ENCODE measurements at places on chromosomes 12 and 14.

DNA sequence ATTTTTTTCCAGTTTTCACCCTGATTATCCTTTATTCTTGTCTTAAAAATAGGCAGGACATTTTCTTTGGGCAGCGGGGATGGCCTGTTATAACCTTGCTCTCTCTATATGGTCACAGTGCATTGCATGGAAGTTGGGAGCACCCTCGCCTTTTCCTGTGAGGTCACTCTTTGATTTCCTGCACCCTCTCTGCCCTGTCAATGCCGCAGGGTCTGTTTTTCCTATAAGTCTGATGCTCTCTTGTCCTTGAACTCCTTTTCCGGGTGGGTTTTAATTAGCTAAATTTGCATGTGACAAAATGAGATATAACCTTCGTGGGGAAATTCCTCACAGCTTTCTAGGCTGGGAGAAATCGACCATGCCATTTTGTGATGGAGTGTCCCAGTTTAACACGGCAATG, 194.3 kb downstream of the CACNA1C start:
- DNase-seq, result no peak

DNA sequence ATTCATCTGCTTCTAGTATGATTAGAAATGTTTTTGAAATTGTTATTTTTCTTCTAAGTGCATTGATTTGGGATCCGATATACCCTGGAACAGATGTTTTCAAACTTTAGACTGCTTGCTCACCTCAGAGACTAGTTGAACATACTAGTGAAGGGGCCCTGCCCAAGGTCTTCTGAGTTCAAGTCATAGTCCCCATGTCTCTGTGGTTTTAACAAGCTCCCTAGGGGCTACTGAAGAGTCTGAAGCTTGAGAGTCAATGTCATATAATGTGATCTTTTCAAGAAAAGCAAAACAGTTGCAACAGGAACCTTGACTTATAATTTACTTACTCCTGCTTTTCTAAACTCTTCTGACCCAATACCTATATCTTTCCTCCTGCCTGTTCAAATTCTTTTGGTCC, 7.5 kb upstream of the UBE2N start:
- DNase-seq, result no peak

DNA sequence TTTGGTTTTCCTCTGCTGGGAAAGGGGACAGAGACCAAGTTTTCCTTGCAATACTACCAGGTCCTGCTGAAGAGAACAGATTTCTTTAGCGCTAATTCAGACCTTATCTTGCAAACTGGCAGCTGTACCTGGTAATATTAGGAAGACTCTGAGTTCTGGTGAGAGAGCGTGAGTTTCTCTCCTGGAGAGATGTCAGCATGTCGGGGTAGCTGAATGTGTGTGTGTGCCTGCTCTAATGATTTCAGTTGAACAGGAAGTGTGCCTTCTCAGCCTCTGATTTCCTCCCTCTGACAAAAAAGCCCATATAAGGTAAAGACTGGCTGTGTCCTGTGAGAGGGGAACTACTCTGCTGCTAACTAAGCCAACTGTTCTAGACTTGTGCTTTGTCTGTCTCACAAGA, 10.3 kb upstream of the ERP27 start:
- no peak for DNase-seq

DNA sequence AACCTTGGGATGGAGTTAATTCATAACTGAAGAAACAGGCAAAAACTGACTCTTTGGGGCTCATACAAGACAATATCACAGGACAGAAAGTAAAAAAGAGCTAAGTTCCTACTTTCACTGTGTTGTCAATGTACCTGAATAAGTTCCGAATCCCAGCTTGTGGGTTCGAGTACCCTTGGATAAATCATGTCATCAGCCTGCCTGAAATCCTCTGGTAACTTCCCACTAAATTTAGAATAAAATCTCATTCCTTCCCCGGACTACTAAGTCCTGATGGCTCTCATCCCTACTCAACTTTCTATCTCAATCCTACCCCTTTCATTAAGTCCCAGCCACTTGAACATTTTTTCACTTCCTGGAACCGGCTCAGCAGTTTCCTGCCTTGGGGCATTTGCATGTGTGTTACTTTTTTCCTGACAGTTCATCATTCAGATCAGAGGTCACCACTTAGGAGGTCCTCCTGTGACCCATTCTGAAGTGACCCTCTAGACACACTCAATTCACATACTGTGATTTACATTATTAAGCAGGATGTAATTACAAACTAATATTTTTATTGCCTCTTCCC, 12.7 kb downstream of the ERP29 start:
- no peak for DNase-seq

DNA sequence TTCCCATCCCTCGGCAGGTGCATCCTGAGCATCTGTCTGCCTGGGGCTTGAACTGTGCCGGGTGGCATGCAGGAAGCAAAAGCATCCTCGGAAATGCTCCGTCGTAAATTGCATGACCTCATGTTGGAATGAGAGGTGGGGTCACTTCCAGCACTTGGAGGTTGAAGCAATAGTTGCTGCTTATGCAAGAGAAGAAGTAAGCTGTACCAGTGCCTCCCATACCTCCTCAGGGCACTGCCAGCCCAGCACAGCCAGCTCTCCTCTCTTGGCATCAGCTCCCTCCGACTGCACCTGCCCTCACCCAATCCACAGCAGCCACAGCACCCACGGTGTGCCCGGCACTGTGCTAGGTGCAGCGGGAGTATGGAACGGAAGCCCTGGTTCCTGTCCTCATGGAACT, 11.5 kb downstream of the TEAD4 start:
- no peak for DNase-seq

GRCh38 chr14:55581342-55581771, 1.4 kb downstream of the KTN1 start:
- no peak for DNase-seq

- DNase-seq, result no peak
Measured at GRCh38 chr12:95231190-95231589, 13.6 kb downstream of the VEZT start.

DNA sequence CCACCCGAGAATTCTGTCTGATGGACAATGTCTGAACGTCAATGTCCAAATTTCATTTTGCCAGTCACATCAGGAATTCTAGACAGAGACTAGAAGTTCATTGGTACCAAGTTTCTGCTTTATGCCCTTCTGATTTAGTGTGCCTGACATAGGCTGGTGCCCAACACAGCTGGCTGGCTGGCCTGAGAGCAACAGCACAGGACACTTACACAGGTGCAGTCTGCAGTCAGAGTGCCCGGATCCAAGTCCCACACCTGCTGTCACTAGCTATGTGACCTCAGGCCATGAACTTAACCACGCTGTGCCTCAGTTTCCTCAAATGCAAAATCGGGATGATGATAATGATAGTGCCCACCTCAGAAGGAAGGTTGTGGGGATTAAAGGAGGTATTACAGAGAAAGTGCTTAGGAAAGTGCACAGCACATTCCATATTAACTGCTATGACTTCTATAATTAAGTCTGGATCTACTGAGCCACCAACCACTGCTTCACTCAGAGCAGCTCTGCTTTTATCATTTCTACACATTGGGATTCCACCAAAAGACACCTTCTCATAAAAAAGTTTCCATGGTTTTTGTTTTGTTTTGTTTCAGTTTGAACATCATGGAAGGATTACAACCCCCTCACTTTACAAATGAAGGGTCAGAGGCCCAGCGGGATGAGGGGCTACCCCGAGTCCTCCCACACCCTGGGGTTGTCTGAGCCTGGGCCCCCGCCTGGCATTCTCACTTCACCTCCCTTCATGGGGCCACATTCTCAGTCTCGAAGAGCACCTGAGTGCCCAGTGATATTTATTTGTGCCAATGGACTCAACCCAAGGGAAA, 168.8 kb upstream of the BCL2L14 start:
- no peak for DNase-seq

- no peak for DNase-seq
Measured at GRCh38 chr14:101123618-101124510, 220.3 kb upstream of the RTL1 start.

- no peak for DNase-seq
Measured at GRCh38 chr12:74689071-74689655, 151.5 kb downstream of the ATXN7L3B start.

DNA sequence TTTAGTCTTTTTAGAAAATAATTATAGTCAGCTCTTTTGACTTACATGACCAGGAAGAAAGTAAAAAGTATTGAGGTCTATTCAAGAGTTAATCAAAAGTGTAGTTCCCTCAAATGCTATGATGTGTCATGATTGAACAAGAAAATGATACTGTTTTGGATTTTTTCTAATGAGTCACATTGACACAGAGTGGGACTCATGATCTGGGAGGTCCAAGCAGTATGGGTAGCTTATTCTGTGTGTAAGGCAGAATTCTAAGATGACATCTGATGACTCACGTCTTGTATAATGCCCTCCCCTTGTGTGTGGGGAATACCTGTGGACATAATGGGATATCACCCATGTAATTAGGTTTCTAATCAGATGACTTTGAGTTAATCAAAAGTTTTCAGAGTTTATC, 178.1 kb upstream of the DDHD1 start:
- no peak for DNase-seq

- DNase-seq, result no peak
Measured at GRCh38 chr12:93714382-93714781, 37.2 kb downstream of the CRADD start.

DNA sequence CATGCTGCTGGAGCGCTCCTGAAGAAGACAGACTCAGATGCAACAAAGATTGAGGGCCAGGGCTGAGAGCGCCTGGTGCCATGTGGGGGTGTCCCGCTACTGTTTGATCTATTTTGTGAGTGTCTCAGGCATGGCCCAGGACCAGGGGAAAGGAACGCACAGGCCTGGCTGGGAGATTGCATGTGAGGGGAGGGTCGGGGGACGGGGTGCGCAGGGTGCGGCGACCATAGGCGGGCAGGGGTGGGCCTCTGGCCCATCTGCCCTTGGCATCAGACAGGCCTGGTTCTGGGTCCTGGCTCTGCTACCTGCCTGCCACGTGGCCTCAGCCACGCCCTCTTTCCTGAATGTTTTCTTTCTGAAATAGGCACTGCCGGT, 47.5 kb downstream of the BEGAIN start:
- no peak for DNase-seq

DNA sequence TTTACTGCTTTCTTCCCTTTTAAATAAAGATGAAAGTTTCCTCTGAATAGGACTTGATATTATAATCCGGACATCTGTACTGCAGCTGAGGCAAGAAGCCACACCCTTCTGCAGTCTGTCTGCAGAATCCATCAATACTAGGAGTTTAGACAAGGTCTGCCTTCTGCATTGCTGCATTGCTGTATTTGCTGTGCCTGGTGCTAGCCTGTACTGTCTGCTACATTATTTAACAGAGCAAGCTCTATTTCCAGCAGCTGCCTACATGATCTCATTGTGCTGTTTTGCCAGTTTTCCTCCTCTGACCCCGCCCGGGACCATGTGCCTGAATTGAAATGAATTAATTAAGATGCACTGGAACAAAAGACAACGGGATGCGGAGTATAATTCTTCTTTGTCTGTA, 1.7 kb downstream of the TUBA1A start:
- DNase-seq, result peak; percentile 66

GRCh38 chr12:92503029-92503931, 199.5 kb upstream of the PLEKHG7 start:
- DNase-seq, result peak; percentile 47

DNA sequence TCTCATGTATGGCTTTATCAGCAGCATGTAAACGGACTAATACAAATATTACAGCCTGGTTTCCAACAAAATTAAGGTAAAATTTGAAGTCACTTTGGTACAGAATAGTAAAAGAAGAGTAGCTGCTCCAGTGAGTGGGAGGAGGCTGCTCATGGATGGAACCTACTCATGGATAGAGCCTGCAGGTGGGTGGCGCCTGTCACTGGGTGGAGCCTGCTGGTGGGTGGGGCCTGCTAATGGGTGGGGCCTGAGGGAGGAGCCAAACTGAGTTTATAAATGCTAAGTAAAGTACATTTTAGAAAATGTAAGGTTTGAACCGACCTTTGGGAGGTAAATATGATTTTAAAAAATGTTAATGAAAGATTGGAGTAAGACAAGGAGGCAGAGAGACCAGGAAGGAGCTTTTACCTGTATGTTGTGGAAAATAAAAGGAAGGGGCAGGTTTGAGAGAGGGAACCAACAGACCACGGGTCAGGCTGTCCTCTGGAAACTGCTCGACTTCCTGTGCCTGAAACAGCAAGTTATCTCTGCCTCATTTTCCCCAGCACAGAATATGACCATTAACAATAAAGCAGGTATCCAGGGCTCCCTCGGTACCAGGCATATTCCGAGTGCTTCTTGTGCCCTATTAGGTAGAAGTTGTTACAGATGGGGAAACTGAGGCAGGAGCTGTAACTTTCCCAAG, 55.9 kb upstream of the SEL1L start:
- no peak for DNase-seq

- DNase-seq, result no peak
Measured at GRCh38 chr14:69079188-69079742, 73.7 kb downstream of the DCAF5 start.

DNA sequence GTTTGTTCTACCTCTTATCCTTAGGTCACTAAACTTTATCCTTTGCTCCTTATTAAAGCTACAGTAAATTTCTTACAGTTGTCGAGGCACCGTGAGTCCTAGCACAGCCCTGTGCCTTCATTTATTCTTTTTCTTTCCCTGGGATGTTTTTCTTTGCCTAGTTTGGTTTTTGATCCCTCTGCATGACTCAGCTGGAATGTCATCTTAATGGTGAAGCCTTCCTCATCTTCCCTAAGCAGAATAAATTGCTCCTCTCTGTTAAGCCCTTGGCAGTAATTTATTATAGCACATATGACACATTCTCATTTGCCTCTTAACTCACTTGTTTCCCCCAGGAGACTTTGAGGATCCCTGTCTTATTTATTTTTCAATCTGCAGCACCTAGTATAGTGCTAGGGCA, 16.6 kb downstream of the ACTR10 start:
- no peak for DNase-seq

- peak; percentile 51 for DNase-seq
Measured at GRCh38 chr14:76908834-76909233, 82.6 kb downstream of the LRRC74A start.

DNA sequence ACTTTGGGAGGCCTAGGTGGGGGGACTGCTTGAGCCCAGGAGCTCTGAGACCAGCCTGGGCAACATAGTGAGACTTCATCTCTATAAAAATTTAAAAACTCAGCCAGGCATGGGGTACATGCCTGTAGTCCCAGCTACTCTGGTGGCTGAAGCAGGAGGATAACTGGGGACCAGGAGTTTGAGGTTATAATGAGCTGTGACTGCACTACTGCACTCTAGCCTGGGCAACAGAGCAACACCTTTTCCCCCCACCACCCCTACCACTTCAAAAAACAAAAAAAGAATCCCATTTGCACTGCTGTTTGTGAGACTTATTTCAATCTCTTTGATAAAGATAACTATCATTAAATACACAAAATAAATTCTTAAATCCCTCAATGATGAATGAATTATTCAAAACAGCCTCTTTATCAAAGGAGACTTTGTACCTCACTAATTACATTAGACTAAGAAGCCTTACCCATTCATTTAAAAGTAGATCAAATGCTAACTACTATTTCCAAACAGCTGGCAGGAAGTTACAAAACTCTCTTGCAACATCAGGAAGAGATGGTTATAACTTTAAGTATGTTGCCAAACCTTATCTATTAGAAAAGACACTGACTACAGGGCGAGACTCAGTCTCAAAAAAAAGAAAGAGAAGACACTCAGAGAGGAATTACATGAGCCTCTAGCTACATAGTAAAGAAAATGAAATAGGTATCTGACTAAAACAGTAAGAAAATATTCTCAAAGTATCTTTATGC, 14.7 kb downstream of the BLTP3B start:
- no peak for DNase-seq
